Esophagus squamous epithelium (tissue), 5 donors: ENCODE measurements at places on chromosomes 16 and 17. TPM values are rescaled to one million over a fixed set of nuclear protein-coding genes. Genes with fewer than 3 reads are reported as not detected.
A peak's percentile ranks its signal among the peaks of the same experiment; 100 is the strongest.

DNA sequence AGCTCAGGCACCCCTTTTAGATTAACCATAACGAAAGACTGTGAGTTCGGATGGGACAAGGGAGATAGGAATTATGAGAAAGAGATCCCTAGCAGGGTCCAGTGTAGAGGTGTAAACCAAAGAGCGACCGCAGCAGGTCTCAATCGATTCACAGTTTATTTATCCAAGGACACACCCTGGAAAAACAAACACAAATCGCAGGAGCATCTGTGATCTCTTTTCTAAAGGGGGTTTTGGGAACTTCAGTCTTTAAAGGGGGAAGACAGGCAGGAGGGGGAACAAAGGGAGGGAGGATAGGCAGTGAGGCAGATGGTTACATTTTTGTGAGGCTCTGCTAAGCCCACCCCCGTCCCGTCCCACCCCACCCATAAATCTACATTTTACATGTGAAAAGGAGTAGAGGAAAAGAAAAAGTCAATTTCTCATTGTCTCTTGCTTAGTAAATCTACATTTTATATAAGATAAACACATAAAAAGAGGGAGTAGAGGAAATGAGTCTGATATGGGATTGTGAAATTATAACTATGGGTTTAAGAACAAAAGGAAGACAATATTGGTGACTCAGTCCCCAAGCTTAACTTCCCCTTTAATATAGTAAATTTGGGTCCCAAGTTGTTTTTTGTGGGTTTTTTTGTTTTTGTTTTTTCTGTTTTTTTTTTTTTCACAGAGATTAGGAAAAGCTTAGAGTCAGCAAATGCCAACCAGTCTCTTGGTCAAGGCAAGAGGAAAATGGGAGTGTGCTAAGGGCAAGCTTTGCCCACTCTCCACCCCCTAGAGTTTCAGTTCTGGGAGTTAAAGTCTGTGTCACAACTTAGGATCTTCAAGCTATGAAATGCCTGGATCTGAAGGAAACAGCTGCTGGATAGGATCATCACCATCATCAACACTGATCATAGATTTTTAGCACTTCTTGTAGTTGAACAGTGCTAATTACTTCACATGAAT, 160.9 kb upstream of the CDH5 start:
- no peak for DNase-seq

GRCh38 chr17:69818467-69818866, 256.6 kb upstream of the KCNJ16 start:
- no peak for DNase-seq

GRCh38 chr16:72876221-72876620, 171.7 kb downstream of the ZFHX3 start:
- no peak for DNase-seq

DNA sequence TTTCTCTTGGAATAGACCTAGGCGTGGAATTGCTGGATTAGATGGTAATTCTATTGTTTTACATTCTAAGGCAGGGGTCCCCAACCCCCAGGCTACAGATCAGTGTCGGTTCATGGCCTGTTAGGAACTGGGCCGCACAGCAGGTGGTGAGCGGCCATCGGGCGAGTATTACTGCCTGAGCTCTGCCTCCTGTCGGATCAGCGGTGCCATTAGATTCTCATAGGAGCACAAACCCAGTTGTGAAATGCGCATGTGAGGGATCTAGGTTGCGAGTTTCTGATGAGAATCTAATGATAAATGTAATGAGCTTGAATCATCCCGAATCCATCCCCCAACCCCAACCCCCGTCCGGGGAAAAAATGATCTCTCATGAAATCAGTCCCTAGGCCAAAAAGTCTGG, 23.0 kb downstream of the NLRC5 start:
- no peak for DNase-seq

DNA sequence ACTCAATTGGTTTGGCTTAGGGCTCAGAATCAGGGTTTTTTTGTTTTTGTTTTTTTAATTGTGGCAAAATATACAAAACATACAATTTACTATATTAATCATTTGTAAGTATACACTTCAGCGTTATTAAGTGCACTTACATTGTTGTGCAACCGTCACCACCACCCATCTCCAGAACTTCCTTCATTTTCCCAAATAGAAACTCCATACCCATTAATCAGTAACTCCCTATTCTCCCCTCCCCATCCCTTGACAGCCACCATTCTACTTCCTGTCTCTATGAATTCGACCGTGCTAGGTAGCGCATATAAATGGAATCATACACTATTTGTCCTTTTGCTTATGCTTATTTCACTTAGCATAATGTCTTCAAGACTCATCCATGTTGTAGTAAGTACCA, 45.2 kb upstream of the DHX40 start:
- no peak for DNase-seq

GRCh38 chr17:81365601-81366585, 29.4 kb upstream of the BAHCC1 start:
- DNase-seq: no peak

GRCh38 chr17:75712446-75712845, 8.8 kb upstream of the ITGB4 start:
- DNase-seq: no peak

DNA sequence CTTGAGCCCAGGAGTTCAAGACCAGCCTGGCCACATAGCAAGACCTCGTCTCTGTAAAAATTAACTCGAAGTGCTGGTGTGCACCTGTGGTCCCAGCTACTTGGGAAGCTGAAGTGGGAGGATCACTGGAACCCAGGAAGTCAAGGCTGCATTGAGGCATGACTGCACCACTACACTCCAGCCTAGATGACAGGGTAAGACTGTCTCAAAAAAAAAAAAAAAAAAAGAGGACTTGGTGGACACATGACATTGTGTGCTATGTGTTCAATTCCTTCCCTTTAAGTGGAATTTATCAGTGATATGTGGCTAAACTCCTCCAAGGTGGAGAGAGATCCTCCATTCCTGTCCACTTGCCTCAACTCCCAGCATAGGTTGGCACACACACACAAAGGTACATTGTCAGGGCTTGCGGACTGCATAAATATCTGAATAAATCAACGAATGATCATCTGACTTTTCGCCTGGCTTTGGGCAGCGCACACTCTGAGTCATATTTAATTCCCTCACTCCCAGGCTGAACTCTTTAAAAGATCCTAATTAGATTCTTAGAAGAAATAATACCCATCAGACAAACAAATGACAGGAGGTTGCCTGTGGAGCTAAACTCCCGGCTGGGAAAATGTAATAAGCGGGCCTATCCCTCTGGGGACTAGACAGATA, 25.0 kb upstream of the SYT17 start:
- no peak for DNase-seq

DNA sequence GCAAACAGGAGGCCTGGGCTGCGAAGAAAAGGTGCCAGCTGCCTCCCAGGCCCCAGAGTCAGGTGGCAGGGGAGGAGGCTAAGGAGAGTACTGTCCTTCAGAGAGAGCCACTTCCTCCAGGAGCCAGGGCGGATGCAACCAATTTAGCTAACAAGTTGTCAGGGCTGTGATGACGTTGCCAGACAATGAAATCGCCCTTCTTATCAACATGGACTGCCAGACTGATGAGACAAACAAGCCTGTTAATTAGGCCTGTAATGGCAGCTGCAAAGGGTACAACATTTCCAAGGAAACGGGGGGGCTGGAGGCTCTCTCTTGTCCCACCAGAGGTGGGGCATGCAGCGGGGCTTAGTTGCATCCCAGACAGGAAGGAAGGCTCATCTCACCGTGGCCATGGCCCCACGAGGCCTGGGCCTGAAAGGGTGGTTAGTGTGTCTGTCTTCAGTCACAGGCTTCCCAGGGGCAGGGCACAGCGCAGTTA, 111.8 kb downstream of the SDK2 start:
- DNase-seq: no peak

DNA sequence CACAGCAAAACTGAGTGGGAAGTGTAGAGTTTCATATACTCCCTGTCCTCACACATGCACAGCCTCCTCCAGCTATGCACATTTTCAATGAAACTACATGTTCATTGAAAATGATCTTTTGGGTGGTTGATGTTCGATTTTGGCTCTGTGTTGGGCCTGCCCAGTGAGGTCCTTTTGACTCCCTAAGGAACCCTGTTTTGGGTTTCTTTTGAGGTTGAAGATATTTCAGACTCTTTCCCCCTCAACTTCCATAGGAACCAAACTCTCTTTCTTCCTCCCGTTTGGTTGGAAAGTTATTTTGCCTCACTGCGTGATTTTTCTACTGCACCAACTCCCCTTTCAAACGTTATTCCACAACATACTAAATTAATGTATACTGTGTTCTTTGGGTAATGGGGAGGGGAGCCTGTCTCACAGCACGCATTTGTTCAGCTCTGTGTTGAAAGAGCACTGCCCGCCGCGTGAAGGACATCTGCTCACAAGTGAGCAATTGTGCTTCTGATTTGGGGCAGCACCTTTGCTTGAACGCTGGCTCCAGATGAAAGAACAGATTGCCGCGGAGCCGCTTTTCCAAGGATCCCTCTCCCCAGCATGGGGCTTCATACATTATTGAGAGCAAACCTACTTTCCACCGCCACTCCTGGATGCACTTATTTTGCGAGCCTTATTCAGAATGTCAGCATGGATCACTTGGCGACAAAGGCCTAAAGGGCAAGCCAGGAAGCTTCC, 385.9 kb downstream of the WWOX start:
- no peak for DNase-seq

DNA sequence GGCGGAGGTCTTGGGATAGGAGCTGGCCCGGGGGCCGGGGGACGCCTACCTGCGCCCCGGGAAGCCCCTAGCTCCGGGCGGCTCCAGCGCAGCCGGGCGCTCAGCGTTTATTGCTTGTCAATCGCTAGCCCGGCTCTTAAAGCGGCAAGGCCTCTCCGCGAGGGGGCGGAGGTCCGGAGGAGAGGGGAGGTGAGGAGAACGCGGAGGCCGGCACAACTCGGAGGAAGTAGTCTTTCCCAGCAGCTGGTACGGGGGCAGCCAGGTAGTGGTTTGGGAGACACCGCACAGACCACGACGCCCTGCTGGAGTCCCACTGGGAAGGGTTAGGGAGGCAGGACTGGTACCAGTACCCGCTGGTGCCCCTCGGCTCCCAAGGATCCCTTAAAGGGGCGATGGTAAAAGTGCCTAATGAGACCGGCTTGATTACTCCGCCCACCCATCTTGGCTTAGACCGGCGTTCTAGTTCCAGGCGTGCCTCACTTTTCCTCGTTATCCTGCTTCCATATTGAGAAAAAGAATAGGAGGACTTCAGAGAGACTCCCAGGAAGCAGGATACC, at the start of gene MPP2:
Gene MPP2 (minus strand): TSS at position 112 of the 557 bp plus-strand sequence. CDS start 3,076 bp downstream, outside the sequence.
- no peak for DNase-seq

DNA sequence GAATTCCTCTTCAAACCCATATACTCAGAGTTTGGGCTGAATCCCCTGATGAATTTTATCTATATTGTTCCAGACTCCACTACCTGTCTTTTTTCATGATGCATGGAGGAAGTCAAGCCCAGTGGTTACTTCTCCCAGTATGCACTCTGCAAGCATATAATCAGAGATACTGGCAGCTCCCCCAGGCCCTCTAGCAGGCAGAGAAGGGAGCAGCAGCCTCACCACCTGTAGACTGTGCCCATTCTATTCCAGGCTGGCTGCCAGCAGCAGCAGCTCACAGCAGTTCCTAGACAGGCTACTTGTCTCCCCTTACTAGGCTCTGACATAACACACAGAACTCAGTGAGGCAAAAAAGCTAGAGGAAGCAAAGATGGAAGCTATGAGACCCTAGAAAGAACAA, 3.4 kb downstream of the MKS1 start:
- DNase-seq: no peak

GRCh38 chr17:35588196-35588920, 1.2 kb downstream of the AP2B1 start:
- DNase-seq: no peak

- no peak for DNase-seq
Measured at GRCh38 chr17:37737971-37738370, 6.9 kb downstream of the HNF1B start.

DNA sequence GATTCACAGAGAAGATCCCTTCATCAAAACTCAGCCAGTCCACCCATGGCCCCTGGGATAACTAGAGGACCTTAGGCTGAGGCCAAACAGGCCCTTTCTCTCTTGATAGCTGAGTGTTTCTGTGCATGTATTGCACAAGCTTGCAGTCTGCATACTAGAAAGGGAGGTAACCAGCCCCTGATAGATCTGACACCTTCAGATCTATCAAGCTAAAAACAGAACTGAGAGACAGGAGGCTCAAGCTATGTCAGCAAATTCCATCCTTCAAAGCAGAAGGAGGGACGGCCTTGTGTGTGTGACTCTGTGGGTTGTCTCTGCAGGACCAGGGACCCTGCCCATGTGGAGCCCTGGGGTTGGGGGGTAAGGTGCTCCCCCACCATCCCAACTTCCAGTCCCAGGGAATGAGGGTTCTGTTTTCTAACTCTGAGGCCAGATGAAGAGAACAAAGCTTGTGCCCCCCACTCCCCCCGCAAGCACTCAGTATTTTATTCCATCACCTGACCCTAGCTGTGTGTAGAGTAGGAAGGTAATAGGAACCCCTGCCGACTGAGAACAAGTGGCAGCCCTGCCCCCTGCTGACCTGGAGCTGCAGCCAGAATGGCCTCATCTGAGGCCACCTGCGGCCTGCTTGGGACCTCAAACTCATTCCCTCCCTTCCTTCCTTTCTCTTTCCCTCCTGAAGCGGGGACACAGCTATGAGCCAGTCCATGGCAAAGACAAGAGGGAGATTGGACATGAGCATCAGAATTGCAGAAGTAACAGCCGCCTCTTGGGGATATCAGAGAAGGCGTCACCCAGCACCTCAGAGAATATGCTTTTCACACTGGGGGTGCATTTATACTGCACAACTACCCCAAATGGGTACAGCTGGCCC, 63.8 kb downstream of the SMPD3 start:
- no peak for DNase-seq

GRCh38 chr17:37174205-37174604, 201.6 kb upstream of the C17orf78 start:
- DNase-seq: no peak

GRCh38 chr16:88839026-88839529, 17.7 kb downstream of the GALNS start:
- DNase-seq: no peak

- no peak for DNase-seq
Measured at GRCh38 chr17:29617481-29618271, 5.0 kb downstream of the CORO6 start.

- DNase-seq: no peak
Measured at GRCh38 chr16:66701026-66701425, 4.5 kb upstream of the CMTM4 start.

DNA sequence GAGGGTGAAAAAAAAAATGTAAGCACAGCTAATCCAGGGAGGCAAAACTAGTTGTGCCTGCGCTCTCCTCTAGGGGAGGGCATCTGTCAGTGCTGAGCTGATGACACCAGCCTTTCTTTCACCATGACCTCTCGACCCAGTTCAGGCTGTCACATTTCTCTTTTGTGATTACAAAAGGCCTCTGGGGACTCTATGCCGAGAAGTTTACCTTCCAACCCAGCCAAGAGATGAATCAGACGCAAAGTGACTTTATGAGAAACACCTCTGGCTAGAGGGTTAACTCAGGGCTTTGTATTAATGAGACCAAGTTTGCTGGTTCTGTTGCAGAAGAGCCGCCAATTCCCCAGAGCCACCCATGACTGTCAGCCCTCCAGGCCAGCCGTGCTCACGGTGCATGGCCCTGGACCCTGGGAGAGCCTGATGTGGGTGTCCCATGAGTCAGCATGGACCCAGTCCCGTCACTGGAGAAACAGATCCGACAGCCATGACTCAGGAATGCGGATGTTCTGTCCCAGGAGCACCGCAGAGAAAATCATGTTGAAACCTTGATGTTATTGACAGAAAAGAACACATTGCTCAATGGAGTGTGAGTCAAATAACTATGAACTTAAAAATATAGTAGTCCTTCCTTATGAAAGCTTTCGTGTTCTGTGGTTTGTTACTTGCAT, 437.2 kb downstream of the HS3ST3B1 start:
- peak; percentile 13 for DNase-seq

HSF4 gene
- 59.5 TPM for total RNA-seq

GGT6 gene
- 46.0 TPM for total RNA-seq

KRTAP9-2 gene
- not detected for total RNA-seq

GINS2 gene
- total RNA-seq: 2.5 TPM

LPO gene
- 0.27 TPM for total RNA-seq

CD300LG gene
- 0.30 TPM for total RNA-seq

CSNK1D gene
- total RNA-seq: 24.6 TPM
